ENCODE measurements at places on chromosomes 1 and 21.
A peak's percentile ranks its signal among the peaks of the same experiment; 100 is the strongest.

GRCh38 chr1:183370399-183371058 lies 47.7 kb downstream of the NMNAT2 start:
- DNase-seq: no peak

GRCh38 chr1:199042193-199042592 lies 403.4 kb downstream of the PTPRC start:
- peak; percentile 46 for DNase-seq

- DNase-seq: no peak
Measured at GRCh38 chr21:36613059-36613458, 85.9 kb upstream of the SIM2 start.

DNA sequence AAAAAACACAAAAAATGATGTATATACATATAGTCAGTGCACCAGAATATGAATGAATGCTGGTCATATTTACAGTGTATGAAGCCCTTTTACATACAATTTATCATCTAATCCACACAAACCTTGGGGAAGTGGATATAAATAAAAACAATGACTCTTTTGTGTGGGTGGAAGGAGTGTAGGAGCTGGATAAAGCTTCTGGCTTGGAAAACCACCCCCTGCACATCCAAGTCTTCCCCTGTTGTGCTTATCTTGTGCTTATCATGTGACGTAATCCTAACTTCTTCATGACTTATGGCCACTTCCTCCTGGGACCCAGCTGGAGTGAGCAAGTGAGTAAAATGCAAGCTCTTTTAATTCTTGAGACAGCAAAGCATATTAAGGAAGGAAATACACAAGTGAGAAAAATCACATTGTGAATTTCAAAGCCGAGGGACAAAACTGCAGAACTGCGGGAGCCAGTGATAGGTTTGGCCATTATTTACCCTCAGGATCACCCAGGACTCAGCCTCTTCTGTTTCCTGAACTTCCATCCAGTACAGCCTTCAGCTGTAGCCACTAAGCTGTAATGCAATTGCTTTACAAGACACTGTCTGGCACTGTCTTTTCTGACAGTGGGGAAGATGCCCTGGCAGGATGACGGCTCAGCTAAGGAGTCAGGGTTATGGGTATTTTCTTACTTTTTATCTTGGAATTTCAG lies 104.0 kb upstream of the PPM1J start:
- DNase-seq: no peak

- DNase-seq: no peak
Measured at GRCh38 chr1:171248841-171249240, 547 bp downstream of the FMO1 start.

DNA sequence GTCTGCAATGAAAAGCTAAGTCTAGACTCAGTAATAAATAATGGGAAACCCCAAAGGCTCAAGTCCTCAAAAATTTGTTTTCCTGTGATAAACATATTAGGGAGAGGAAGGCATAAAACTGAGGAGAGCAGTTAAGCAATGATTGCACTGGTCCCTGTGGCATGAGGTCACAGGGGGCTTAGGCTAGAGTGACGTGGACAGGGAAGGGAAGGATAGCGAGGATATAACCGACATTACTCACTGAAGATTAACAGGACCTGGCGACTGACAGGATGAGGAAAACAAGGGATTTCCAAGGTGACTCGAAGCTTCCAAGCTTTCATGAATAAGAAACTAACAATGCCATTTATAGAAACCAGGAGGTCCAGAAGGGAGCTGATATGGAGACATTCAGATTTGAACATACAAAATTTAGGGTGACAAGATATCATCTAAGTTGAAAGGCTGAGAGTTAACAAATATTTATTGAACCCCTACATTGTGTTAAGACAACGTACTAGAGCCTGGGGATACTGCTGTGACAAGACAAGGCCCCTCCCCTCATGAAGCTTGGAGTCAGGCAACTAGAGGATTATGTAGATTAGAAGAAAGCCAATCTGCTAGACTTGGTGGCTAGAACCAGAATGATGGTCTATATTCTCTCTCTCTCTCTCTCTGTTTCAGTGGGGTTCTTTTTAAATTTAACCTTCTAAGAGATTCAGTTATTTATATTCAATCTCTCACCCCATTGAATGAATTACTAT lies 33.2 kb upstream of the PKN2 start:
- no peak for DNase-seq

DNA sequence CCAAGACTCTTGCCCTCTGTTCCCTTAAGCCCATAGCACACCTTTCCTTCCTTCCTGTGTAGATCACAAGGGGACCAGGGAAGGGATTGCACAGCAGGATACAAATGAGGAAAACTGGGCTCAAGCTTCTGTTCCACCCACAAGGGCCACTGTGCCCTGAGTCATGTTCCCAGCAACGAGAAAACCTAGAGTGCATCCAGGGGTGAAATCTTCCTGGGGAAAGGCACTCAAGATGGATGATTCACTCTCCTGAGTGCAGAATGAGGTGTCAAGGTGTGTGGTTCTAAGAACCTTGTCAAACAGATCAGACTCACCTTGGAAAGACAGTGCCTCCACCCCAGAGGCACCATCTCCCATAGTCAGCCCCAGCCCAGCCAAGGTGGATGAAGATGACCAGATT lies 40.7 kb upstream of the EYA3 start:
- DNase-seq: no peak

DNA sequence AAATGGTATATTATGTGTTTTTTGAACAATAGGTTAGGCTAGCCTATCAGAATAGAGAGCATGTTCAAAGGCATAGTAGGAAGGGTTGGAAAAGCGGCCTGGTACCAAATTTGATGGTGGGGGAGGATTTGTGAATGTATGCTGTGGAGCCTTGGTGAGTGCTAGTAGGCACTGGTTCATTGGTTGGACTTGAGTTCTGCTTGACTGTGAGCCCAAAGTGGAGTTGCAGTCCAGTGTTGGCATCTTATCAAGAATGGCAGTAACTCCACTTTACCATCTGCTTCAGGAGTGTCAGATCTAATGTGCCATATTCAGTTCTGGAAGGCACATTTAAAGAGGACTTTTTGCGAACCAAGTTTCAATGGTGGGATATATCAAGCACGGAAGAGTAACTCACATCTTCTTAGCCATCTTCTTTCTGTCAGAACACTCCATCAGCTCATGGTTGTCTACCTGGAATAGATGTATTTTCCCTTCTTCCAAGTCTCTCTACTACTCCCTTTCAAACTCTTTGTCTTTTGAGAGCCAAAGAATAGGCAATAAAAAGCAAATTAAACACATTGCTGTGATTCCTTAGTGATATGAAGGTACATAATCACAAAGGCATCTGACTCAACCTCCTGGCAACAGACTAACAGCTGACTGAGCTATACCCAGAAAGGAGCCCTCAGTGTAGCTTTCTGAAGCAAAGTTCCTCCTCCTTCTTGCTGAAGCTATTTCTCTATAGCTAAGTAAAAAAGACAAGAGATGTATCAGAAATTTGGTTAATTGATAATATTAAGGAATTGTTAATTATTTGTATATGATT lies 21.7 kb downstream of the LRRC8B start:
- DNase-seq: no peak

GRCh38 chr1:9435854-9436640 lies 103.2 kb upstream of the SLC25A33 start:
- no peak for DNase-seq

DNA sequence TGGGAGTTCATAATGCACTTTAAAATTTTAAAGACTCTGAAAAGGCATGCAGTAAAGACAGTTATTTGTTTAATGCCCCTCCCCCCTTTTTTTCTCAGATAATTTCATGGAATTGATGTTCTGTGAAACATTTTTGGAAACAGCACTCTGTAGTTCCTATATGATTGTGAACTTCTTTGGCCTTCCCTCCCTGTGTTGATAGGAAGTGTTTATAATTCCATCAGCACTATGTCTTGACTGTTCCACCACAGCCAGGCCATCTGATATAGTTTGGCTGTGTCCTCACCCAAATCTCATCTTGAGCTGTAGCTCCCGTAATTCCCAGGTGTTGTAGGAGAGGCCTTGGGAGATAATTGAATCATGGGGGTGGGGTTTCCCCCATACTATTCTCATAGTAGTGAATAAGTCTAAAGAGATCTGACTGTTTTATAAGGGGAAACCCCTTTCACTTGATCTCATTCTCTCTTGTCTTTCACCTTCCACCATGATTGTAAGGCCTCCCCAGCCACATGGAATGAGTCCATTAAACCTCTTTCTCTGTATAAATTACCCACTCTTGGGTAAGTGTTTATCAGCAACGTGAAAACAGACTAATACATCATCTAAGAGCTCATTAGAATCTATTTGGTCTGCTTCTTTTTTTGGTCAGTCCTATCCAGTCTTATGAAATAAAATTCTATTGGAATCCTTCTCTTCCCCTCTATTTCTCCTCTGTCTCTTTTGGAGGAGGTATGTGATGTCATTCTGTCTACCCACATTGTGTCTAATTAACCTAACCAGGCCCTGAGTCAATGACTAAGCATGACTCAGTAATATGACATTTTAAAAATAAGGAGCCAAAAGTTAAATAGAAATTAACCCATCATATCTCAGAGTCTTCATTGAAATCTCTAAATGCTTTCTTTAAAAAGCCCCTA lies 8.9 kb downstream of the CCDC185 start:
- no peak for DNase-seq

DNA sequence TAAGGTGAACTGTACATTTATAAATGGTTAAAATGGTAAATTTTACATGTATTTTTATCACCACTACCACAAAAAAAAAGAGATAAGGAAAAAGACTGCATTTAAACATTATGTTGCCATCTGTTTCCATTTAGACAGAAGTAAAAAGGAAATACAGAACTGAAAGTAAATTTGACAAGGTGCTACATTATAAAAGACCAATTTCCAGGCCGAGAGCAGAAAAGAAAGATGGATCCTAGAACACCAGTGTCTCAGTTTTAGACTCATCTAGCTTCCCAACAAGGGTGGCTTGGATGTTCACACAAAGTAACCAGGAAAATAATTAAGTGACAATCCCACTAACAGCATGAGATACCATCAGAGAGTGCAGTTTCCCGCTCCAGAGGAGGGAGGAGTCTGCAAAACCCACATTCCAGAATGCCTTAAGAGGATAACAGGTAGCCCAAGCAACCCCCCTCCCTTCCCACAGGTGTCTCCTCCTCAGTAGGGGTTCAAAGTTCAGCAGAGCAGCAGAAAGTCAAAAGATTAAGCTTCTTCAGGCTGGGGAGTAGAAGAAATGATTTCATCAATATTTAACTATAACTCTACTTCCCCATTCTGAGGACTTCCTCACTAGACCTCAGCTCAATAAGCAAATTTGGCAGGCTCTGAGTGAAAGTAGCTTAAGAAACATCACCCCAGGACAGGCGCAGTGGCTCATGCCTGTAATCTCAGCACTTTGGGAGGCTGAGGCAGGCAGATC lies 11.8 kb downstream of the TPM3 start:
- DNase-seq: no peak

- no peak for DNase-seq
Measured at GRCh38 chr1:45647248-45648021, 23.6 kb upstream of the CCDC17 start.

DNA sequence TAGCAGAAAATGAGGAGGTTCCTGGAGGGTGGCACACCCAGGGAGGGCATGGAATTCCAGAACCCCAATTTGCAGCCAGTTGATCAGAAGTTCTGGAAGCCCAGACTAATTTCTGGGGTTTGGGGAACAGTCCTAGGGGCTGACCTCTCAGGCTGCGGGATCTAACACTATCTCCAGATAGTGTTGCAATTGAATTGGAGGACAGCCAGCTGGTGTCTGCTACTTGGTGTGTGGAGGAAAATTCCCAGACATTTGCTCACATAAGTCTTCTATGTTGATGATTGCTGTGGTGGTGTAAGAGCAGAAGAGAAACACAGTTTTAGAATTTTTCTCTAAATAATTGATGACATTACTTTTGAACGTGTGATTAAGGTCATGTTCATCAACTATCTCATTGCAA lies 154.3 kb upstream of the RNPC3 start:
- no peak for DNase-seq

DNA sequence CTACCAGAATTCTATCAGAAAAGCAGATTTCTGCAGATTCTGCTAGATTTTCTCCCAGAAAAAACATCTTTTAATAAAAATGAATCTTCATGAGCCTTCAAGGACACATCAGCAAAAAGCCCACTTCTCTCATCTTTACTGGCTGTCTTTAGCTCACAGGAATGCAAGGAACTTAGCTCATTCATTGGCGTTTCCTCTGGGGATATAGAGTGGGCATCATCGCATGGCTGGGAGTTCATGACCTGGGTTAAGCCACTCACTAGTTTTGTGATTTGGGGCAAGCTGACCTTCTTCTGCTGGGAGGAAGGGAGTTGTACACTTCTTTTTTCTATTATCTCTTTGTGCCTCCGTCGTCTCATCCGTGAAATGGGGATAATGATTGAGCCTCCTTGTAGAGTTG lies 149.7 kb downstream of the KAZN start:
- DNase-seq: no peak

GRCh38 chr1:32208469-32208868 lies 420 bp upstream of the DCDC2B start:
- DNase-seq: no peak

- DNase-seq: no peak
Measured at GRCh38 chr1:160726114-160726497, 12.9 kb upstream of the SLAMF7 start.

DNA sequence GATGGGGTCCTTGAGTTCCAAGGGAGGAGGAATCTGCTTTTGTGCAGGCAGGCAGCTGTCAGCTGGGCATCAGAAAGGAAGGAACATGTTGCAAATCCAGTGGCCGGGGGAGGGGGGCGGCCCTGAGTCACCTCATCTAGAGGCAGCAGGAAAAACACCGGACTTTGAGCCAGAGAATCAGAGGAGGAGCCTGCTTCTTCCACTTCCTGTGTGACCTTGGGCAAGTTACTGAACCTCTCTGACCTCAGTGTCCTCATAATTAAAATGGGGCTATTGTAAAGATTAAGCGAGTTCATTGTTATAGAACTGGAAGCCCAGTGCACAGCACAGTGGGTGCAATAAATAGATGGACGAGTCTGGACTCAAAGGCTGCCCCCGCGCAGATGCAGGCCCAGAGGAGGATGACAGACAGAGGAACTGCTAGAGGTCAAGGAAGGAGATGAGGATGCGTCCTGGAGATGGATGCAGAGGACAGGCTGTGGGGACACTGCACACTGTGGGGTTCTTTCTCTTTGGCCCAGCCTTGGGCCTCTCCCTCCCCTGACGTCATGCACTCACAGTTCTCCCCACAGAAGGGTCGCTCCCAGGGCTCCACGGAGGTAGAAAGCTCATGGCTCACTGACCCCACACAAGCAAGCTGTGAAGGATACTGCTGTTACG lies 714.3 kb downstream of the MATN1 start:
- DNase-seq: no peak

DNA sequence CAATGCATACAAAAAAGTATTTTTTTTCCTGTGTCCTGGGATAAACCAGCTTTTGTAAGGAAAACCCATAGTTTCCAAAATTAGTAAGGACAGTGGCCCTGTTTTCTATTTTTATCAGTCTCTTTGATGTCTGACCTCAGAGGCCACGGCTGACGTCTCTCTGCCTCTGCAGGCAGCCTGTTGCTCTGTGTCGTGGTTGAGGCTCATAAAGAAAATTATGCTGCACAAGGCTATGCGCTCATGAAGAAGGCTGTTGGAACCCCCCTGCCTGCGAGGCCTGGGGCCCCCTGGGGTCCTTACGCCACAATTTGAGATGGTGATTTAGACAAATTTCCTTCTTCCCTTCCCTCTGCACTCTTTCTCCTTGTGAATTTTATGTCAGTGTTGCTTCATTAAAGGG lies 48.9 kb downstream of the AGPAT3 start:
- DNase-seq: no peak

Measured in T-helper 1 cell (primary cell).